Right lung (tissue), 10 donors: ENCODE measurements at places on chromosomes 7 and 10. TPM values are rescaled to one million over a fixed set of nuclear protein-coding genes. Genes with fewer than 3 reads are reported as not detected.

The IL15RA gene
- 8.6 TPM for polyA plus RNA-seq

DNA sequence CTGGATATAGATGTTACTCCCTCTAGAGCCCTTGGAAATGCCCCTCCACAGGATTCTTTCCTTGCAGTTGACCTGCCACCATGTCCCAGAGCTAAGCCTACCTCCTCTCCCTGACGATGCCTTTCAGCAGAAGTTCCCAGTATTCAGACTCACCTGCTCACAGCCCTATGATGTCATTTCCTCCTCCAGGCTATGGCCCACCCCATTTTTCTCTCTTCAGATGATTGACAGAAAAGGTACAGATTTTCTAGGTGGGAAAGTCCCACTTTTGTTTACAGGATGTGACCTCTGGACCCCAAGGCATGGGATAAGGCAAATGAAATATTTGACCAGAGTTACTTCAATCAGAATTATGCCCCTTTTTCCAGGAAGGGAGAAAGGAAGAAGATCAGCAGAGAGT is 280.2 kb upstream of the PHYHIPL start:
- DNase-seq: no peak

- DNase-seq: no peak
Observed at GRCh38 chr7:28539289-28539981, 127.1 kb downstream of the CREB5 start.

DNA sequence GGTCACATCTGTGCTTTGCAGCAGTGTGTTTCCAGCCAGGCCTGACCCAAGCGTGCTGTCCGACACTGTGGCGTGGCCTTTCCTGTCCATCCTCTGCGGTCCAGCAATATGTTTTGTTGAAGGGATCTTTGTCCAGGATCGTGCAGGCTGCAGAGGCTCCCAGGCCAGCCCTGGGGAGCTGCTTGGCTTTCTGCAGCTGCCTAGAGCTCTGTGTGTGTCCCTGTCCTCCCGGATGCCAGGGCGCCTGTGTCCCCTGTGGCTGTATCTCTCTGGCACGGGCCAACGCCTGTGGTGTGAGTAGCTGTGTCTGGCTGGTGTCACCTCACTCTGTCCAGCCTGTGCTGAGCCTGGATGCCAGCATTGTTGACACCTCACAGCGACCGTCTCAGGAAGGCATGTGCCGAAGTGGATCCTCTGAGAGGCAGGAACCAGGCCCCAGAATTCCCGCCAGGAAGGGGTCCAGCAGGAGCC is 94.5 kb downstream of the INPP5A start:
- no peak for DNase-seq

DNA sequence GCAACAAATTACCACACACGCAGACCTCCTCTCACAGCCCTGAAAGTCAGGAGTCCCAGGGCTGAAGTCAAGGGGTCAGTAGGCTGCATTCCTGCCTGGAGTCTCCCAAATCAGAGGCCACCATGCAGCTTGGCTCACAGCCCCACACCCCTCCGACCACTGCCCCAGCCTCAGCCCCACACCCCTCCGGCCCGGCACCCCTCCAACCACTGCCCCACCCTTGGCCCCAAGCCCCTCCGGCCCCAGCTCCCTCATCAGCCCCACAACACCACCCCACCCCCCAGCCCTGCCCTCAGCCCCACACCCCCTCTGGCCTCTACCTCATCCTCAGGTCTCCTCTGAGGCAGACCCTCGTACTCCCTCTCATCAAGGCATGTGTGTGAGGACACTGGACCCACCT is 85.7 kb downstream of the DIP2C start:
- DNase-seq: no peak

DNA sequence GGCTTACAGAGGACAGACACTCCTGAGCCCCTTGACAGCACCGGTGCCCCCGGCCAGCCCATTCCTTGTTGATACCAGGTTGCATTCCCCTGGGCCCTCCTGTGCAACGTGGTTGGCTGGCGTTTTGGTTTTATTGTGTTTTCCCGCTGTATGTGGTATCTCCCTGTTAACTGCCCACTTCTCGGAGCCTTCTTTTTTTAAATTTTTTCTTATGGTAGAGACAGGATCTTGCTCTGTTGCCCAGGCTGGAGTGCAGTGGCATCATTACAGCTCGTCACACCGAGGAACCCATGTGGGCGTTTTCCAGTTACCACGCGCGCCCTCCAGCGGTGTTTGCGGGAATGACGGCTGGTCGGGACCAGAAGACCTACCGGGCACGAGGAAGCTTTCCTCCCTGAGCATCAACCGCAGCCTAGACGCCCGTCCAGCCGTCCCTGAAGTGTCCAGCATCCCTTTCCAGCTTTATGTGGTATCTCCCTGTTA is 16.9 kb upstream of the ZFAND2A start:
- DNase-seq: no peak

The KAT6B gene
- polyA plus RNA-seq: 40.1 TPM

The TBXAS1 gene
- 7.7 TPM for polyA plus RNA-seq

GRCh38 chr7:29600661-29601060 is 37.0 kb downstream of the PRR15 start:
- no peak for DNase-seq

The CYP51A1 gene
- 30.7 TPM for polyA plus RNA-seq

DNA sequence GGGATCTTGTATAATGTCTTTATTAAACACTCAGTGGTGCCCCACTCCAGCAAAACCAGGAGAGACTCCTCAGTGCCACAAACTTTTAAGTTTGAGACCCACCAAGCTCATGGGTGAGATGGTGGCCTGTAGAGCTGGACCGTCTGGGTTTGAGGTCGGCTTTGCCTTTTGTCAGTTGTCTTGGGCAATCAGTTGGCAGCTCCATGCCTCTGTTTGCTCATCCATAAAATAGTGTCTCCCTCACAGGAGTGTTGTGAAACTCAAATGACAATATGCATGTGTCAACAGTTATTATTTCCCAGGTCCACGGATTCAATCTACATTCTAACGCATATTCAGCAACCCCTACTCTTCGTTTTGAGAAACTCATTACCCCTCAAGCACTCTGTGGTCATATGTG is 367.8 kb upstream of the C7orf33 start:
- no peak for DNase-seq

DNA sequence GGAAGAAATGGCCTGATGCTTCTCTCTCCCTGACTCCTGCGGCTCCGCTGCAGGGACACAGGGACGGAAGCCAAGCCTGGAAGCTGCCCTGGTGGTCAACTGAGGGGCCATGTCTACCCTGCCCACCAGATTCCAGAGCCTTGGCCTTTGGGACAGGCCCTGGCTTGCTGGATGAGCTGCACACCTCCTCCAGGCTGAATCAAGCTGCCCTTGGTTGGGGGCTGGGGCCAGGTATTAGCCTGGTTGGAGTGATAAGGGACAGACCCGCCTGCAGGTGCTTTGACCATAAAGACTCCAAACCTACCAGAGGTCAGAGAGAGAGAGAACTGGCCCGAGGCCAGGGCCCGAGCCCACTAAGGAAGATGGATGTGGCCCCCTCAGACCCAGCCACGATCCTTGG is 30.1 kb downstream of the CRHR2 start:
- DNase-seq: no peak

The FRMPD2 gene
- polyA plus RNA-seq: 2.6 TPM

The OR13A1 gene
- 0.08 TPM for polyA plus RNA-seq

The XRCC2 gene
- 9.2 TPM for polyA plus RNA-seq

- DNase-seq: no peak
Observed at GRCh38 chr7:19871102-19871501, 97.7 kb upstream of the TMEM196 start.

DNA sequence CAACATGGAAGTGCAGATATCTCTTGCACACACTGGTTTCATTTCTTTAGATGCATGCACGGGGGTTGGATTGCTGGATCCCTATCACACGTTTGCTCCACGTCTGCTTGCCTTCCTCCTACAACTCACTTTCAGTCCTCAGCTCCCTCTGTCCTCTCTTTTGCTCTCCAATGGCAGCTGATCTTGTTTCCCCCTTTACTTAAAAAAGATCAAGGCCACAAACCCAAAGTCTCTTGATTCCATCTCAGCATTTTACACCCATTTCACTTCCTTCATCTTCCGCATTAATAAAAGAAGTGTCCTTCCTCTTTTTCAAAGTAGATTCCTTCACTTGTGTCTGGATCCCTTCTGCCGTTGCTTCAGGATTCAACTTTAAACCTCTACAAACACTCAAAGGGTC is 245.2 kb downstream of the DOCK4 start:
- DNase-seq: no peak

DNA sequence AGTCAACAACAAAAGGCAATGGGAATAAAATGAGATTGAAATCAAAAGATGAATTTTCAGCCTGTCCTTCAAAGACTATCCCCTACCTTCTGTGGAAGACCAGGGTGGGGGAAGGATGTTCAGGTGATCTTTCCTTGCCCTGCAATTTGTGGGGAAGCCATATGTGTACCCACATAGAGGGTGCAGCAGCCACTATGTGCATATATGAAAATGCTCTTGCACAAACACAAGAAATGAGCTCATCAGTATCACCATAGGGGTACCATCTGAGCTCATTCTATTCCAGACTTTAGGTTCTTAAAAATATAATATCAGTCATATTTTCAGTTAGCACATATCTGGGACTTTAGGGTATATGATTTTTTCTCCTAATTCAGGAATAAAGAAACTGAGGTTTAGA is 17.7 kb downstream of the GIMAP5 start:
- DNase-seq: no peak

- no peak for DNase-seq
Observed at GRCh38 chr10:129531969-129532660, 65.1 kb downstream of the MGMT start.

The PNLIPRP3 gene
- not detected for polyA plus RNA-seq

- DNase-seq: no peak
Observed at GRCh38 chr7:70749831-70750230, 382.1 kb upstream of the GALNT17 start.
